ENCODE measurements at places on chromosomes 7 and 10.

- no peak for DNase-seq
Observed at GRCh38 chr7:13041368-13041988, 354.0 kb downstream of the ARL4A start.

- DNase-seq, result no peak
Observed at GRCh38 chr7:116439841-116440549, 59.5 kb upstream of the CAV2 start.

DNA sequence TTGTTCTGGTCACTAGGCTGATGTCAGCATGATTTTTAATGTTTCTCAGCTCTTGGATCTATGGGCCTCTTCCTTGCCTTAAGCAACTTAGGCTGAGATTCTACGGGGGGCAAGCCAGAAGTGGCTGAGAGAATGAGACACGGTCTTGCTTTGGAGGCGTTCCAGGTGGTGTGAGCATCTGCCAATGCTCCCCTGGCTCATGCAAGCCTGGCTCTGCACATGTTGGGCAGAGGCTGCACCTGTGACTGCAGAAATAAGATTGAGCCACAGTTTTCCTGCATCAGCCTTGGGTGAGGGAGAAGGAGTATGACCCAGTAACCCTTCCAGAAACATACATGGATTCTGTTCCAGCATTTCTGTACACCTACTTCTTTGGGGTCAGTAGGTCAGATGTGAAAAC lies 41.9 kb downstream of the C10orf120 start:
- no peak for DNase-seq

DNA sequence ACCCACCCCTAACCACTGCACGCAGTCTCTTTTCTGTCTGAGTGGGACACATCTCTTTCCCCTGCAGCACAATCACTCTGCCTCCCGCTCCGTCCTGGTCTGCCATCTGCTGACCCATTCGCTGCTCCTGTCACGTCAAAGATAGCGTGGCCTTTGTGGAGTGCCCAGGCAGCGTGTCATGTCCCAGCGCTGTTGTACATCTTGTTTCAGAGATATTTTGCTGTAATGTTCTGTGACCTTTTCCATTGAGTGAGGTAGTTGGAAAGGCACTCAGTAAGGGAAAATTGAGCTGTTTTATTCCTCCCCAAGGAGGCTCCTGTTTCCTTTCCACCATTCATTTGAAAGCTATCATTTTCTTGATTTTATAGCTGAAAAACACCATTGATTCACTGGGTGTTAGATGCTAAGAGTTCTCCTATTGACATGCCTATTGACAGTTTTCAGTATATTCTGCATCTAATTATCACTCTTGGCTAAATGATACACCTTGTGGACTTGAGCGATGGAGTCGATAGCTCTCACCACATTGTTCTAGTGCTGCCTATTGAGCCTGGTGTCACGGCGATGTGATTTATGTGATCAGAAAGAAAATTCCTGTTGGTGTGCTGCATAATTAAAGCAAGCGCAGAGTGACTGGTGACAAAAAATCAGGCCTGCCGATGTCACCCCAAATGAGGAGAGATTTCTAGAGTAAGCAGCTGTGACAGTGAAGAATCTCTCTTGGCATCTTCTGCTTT lies 372.6 kb downstream of the LRMDA start:
- DNase-seq, result no peak

- no peak for DNase-seq
Observed at GRCh38 chr7:36711256-36711655, 13.0 kb downstream of the AOAH start.

GRCh38 chr7:53596230-53596629 lies 560.8 kb downstream of the POM121L12 start:
- no peak for DNase-seq

DNA sequence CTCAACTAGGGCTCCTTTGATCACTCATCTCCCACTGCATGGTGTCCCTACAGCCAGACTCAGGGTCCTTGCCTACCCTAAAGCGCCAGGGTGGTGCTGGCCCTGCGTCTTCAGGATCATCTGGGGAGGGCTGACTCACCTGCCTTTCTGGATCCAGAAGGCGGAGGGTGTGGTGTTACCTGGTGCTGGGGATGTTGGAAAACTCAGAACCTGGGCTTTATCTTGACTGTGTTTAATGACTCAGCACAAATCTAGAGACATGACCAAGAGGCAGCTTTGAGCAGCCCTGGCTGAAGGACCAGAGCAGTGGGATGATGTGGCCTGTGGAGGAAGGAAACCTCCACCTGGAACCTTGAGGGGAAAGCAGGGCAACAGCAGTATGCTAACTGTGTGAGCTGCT lies 96.5 kb downstream of the GRK5 start:
- no peak for DNase-seq

DNA sequence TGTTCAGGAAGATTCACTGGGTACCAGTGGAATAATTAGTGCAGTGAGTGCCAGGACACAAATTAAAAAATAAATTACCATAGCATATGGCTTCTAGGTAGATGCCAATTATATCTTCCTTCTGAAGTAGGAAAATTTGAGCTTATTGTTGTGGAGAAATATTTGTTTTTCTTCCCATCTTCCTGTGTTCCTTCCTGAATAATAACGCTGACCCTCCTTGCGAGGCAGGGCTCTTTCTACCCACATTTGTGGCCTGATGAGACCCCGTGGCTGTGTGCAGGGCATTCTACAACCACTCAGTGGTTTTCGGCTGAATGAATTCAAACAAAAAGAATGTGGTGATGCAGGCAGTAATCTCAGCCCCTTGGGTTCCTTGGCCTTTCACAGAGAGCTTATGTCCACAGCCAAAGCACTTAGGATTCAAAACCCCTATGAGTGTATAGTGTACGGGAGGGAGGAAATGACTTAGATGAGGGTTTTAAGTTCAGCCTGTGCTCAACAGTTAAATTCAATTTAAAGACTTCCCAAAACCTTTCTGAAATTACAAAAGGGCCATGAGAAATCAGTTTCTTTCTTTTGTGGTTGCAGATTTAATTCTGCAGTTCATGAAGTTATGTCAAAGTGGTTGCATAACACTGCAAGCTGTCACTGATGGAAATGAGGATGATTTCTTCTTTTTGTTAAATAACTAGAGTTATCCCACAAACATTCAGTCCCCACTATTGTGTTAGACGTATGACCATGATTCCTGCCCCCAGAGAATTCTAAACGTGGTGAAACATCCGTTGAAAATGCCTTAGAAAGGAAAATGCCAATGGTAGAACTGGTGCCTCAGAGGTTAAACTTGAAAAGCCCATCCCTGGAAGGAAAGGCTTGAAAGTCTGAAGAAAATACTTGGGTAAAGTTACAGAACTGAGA lies 255.3 kb downstream of the FZD1 start:
- DNase-seq, result no peak

- DNase-seq, result no peak
Observed at GRCh38 chr10:74973741-74974392, 137.6 kb upstream of the SAMD8 start.

DNA sequence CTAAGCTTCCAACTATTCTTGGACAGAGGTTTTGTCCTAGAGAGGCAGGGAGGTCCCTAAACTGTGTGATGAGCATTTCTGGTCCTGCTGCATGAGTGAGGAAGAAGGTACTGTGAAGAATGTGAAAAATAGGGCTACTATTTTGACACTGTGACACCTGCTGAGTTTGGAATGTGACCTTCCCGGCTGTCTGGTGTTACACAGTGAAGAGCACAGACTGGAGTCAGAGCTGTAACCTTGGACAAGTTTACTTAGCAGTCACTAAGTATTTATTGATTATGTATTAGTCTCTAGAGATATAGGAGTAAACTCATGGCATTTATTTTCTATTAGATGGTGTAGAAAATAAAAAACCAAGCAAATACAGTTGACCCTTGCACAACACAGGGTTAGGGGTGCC lies 12.3 kb downstream of the GOLGA7B start:
- no peak for DNase-seq

DNA sequence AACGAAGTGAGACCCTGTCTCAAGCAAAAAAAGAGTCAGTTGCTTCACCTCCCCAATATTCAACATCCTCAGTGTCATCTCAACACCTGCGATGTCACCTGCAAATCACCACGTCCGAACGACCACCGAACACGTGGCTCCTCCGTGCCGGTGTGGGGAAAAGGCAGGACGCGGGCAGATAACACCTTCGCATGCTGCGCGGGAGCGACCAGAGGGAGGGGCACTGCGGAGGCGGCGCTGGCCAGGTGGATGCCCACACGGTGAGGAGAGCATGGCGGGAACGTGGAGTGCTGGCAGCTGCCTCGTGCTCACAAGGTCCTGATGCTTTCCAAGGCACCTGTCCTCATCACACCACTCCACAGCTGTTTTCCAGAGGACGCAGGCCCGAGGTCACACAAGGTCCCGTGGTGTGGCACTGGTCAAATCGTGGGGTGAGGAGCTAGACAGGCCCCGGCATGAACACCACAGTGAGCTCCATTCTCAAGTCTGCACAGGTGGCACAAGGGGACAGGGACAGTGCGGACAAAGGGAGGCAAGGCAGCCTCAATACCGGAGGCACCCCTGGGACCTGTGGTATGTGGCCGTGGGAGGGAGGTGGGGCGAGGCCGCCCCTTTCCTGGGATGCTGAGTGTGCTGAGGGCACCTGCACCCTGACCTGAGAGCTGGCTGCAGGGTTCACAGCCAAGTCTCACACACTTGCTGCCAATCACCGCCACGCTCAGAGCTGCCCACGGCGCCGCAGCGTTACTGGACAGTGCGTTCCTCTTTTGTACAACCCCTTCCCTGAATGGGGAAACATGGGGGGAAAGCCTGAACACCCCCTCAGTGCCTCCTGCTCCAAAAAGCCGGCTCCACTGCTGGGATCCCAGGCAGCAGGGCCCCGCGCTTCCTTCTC lies 13.0 kb downstream of the TUBGCP2 start:
- no peak for DNase-seq

DNA sequence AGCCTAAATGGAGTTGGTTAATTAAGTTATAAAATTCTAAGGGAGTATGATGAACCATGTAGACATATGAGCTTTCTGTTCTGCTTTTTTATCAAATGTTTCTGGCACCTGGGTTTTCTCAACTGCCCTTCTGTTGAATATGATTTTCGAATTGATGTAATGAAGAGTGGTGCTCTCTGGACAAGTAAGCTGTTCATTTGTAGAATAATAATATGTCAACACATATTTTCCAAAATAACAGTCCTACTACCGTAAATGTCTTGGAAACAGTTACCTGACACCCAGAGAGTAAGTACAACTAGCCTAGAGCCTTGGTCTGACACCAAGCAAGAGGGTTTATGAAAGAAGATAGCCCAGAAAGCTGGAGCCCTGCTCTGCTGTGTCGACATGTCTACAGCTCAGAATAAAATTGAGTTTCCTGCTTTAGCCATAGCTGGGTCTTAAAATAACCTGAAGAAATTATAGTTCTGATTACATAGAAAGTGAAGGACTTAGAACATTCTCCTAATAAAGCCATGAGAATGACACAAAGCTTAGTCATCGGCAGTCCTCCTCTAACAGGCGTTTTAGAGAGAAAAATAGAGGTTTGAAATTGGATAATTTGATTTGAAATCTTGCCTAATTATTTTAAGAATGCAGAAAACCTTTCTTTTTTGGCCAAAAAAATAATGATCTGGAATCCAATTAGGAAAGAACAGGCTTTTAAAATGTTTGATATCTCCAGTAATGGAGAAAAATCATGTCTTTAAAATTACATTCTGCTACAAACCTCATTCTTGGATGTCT lies 25.1 kb downstream of the HDAC9 start:
- DNase-seq, result no peak

DNA sequence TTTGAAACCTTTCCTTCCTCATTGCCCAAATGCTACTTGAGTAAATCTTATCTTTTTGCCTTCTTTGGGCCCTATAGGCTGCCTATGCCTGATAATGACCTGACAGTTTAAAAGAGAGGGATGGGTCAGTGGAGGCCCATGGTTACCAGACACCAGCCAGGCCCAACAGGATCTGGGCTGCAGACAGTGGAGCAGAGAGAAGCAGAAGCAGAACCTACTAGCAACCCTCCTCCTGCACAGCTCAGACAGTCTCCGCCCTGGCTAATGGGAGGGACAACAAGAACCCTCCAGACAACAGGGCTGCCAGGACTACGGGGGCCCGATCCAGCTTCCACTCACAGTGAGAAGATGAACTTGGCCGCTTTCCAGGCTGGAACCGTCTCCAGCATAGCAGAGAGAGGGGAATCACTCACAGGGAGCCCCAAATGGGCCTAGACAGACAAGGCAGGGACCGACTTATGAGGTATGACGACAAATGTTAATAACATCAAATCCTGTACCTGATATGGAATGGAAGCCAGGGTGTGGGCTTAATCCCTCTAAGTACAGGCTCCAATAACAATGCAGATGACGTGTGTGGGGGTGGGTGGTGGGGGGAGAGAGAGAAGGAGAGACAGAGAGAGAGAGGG lies 31.7 kb upstream of the DGKI start:
- no peak for DNase-seq

DNA sequence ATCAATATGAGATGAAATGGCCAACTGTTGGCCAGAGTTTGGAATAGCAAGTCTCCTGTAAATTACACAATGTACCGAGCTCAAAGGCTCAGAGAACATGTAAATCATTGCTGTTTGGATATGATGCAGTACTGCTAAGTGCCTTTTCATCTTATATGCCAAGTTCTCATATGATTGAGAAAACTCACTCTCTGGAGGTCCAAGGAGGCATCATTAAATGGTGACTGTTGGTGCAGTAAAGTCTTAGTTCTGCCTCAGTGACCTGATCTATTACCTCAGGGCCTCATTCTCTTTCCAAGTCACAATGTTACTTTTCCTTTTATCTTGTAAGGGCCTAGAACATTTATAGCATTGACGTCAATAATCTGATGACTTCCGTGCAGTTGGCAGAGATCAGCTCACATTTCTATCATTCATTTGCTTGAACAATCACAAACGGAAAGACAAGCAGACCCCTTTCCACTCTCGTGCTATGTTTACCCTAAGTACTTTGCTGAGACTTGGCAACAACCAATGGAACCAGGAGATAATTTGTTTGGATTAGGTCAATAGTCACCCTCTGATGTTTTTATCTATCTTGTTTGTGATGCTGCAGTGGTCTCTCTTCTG lies 32.6 kb upstream of the PDK4 start:
- DNase-seq, result no peak

DNA sequence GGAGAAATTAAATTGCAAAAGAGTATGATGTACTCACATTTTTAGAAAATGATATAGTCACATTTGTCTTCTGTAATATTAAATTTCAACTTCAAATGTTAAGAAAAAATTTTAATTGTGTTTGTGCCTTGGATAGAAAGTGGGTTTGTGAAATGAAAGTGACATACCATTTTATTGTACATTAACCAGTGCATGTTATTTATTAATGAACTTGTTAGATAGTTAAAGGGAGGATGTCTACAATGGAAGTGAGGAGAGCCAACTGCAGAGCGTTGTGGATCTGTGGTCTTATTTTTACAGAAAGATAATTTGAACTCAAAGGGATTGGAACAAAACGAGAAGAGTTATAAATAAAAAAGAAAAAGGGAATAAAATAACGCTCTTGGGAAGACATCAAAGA lies 291.7 kb downstream of the ARL4A start:
- DNase-seq, result no peak

DNA sequence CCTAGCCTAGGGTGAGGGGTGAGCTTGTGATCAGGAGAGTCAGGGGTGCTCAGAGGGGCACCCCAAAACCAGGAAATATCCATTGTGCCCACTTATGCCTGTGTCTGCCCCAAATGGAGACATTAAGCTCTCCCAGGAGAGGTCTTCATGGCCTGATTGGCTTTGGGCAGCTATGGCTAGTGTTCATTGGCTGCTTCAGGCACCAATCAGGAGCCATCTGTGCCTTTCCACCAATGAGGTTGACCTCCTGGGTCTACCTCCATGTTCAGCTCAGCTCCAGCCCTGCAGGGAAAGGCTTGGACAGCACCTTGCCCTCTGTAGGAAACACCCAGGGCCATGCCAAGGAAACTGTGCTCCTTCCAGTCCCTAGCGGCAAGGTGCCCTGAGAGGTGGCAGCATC lies 23.9 kb upstream of the HSPB1 start:
- no peak for DNase-seq
